Esophagus squamous epithelium (tissue), 5 donors: ENCODE measurements at places on chromosomes 2 and 18.

DNA sequence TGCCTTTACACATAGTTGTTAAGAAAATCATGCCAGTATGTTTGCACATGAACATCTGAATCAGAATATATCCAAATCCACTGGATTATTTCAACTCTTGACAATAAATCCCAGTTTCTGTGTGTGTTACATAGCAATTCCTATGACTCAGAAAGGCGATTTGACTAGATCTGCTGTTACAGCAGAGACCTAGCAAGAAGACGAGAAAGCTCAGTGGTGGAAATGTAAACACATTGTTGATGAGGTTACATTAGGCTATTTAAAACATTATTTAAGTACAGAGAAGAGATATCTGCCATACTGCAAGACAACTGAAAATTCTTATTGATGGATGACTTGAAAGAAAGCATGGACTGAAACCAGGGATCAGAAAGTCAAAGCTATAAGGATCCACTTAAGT lies 73.0 kb upstream of the SMIM21 start:
- DNase-seq, result no peak

- DNase-seq, result no peak
These were observed 8.6 kb downstream of the KLF7 start for GRCh38 chr2:207157162-207157481.

GRCh38 chr2:128172191-128172590 lies 81.2 kb downstream of the UGGT1 start:
- DNase-seq, result no peak

GRCh38 chr2:201769666-201770373 lies 10.9 kb downstream of the ALS2 start:
- DNase-seq, result no peak

GRCh38 chr2:200498402-200499162 lies 11.3 kb downstream of the KCTD18 start:
- DNase-seq, result no peak
